ENCODE measurements at places on chromosomes 6 and 20.

DNA sequence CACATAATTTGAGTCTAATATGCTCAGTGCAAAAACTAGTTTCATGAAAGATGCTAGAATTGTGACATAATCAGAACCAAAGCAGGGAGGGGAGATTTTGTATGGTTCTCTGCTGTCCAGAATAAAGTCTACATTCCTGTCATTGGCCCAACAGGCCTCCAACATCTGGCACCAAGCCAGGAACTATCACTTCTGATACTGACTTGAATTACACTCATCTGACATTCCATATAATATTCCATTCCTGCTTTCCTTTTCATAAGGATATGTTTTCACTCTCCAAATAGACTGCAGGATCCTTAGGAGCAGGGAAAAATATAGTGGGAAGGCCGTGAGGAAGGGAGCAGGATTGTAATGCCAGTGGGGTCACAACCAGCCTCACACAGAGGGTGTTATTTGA lies 84.6 kb upstream of the BTN3A2 start:
- DNase-seq = no peak

GRCh38 chr20:52845044-52845443 lies 127.1 kb upstream of the TSHZ2 start:
- DNase-seq = no peak

DNA sequence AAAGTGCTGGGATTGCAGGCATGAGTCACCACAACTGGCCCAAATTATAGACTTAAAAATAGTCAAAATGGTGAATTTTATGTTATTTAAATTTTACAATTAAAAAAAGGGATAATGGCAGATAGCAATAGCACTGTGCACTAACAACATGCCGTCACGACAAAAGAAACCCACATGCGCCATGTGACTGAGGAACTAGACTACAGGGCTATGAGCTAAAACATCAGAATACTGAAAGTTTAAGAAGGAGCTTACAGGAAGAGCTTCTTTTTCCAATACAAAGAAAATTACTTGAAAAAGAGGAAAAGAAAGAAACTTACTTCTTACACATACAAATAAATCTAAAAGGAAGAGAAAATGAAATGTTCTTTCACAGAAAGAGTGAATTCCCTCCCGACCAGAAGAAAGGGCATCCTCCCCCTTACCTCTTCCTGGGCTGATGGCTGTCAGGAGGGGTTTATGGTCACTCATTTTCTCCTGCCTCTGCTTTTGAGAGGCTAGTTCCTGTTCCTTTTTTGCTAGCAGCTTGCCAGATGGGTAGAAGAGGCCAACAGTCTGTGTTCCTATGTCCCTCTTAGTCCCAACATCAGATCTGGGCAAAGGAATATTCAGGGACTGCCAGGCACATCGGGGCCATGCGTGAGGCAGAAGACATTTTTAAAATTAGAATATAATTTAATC lies 54.5 kb downstream of the DZANK1 start:
- no peak for DNase-seq

DNA sequence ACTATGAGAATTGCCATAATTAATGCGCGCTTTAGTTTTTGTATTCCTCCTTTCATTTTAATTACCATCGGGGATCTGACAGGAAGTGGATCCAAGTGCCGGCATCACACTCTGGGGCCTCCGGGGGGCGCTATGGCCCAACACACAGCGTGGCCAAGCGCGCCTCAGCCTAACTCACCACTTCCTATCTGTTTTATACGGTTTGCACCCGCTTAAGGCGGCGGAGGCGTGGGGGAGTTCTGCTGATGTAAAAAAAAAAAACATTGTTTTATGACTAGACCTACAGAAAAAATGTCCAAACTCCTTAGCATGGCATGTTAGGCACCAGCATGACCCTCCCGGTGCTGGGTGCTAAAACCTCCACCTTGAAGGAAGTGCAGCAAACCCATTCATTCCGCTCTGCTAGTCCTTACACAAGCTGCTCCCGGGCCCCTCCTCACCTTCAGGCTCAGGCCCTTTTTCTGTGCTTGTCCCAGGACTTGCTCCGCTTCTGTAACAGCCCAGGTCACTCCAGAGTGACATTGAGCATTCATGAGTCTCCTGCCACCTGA lies 4.5 kb upstream of the EBF4 start:
- peak; percentile 83 for DNase-seq

- DNase-seq = no peak
Observed at GRCh38 chr6:170368544-170368943, 62.0 kb downstream of the FAM120B start.

DNA sequence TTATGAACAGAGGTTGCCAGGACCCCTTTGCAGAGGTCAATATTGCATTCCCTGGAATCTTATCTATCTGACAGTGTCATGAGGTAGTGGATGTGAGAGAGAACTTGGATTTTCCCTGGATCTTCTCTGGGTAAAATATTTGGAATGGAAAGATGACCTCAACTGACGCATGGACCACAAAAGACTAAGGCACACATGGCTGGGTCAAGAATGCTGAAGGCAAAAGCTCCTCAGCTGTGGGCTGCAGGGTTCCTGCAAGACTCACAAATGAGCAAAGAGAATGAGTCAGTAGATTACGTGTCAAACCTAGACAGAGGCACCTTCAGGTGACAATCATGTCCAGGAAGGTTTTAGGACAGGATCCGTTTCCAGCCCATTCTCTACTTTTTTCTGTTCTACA lies 484.0 kb downstream of the C6orf118 start:
- no peak for DNase-seq

DNA sequence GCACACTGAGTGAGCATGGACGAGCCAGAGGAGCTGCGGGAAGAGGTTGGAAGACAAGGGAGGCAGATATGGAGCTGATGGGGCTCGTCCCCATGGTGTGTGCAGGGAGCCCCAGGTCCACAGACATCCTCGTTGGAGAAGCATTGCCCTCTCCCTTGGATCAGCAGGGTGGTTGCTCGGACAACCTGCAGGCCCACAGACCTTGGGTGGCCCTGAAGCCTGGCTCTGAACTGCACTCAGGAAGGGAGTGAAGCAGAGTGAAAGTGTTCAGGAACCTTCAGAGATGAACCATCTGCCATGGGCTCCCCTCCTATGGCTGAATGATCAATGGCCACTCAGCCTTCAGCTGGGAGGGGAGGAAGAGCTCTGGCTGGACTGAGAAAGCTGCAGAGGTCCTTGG lies 43.3 kb upstream of the LRFN2 start:
- DNase-seq = no peak

DNA sequence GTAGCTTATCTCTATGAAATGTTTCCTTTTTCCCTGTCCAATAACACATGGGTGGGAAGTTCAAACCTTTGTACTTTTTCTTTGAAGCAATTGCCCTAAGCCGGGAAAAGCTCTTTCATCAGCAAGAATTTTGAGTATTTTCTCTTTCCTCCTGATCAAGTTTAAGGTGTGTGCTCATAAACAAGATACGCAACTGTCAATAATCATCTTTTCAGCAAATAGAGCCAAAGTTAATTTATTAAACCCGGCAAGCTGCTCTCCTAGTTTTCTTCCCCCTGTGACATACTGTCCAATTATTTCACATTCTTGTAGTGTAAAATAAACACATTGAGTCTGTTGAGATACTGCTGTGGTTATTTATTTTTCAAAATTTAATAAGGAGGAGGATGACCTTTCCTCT lies 194.4 kb downstream of the EDN1 start:
- DNase-seq = no peak

DNA sequence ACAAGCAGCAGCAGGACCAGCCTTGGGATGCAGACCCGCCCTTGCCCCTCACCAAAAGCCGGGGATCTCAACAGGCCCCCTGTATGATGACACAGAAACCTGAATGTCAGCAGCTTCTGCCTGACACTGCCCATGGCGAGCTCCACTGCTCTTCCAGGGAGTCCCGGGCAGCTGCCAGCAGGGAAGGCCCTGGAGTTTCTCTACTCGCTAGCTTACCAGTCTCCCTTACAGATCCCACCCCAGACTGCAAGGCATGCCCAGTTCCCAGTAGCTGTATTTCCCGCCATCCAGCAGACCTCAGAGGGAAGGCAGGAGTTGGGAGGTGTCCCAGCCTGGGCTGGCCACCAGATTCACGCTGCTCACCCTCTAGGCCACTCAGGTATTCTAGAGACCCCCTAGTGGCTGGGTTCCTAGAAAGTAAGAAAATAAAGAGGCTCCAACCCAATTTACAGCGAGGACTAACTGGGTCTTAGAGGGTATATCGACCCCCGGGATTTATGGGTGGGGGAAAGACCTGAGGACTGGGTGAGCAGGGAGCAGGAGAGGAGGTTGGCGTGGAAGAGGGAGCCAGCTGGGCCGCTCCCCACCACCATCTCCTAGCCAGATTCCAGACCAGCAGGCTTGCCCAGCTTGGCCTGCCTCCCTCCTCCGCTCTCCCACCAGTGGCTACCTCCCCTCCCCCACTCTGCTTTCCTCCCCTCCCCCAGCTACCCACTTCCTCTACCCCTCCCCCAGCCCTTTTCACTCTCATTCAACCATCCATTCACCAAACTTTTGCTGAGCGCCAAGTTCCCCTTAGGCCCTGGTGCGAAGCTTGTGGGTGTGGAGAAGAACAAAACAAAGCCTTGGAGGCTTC lies 9.7 kb upstream of the HMGA1 start:
- DNase-seq = no peak

GRCh38 chr6:139029470-139030227 lies 1.1 kb downstream of the ABRACL start:
- DNase-seq = no peak

DNA sequence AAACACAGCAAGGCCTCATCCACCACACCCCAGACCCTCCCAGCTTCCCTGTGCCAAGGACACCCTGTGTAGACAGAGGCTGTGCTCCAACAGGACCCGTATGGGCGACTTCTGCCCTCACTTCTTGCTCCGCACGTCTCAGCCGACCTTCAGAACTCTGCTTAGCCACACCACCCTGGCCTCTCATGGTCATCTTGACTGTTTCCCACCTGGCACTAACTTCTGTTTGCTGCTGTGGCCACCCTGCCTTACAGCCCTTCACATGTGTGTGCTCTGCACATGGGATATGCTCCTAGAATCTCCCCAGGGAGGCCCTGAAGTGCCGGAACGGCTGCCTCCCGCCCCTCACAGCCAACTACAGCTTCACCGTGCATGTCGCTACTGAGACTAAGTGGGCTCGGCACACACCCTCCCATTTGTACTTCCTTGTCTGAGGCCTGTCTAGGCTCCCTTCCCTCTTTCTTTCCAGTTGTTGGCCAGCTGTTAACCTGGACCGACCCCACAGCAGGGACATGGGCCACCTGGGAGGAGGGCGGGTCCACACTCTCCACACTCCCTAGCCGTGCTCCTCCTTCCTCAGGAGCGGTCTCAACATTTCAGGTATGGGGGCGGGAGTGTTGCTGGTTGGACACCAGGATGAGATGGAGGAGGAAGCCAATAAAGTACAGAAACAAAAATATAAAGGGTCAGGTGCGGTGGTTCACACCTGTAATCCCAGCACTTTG lies 69.6 kb downstream of the PYGB start:
- DNase-seq = no peak

- peak; percentile 35 for DNase-seq
Observed at GRCh38 chr6:158910484-158911440, 89.2 kb downstream of the RSPH3 start.
